H9 (cell line): ENCODE measurements at places on chromosomes 4 and X. TPM values are rescaled to one million over a fixed set of nuclear protein-coding genes. Genes with fewer than 3 reads are reported as not detected.
A peak's percentile ranks its signal among the peaks of the same experiment; 100 is the strongest.

The C4orf36 gene
- 1.8 and 2.2 TPM in 2 replicates for total RNA-seq

DNA sequence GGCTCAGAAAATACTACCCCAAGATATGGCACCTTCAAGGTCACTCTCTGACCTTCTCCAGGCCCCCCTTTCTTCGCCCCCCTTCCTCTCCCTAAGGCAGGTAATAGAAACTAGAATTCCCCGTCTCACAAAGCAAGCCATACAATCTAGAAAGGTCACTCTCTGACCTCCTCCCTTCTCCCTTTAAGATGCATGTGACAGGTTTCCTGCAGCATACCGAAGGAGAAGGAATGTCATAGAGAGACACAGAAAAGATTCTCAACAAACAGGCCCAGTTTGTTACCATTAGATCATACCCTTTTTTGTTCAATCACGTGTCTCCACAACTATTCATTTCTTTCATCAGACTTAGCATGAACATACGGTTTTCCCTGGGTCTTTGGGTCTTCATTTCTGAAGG lies 51.2 kb upstream of the RBMXL3 start:
- no peak for DNase-seq

GRCh38 chr4:10893395-10893794 lies 208.8 kb upstream of the CLNK start:
- DNase-seq: peak; percentile 32

The TLR3 gene
- 0.92 and 0.97 TPM in 2 replicates for total RNA-seq

The VCX2 gene
- total RNA-seq: not detected in 2 replicates

GRCh38 chrX:69197690-69198089 lies 32.4 kb upstream of the PJA1 start:
- DNase-seq: no peak

DNA sequence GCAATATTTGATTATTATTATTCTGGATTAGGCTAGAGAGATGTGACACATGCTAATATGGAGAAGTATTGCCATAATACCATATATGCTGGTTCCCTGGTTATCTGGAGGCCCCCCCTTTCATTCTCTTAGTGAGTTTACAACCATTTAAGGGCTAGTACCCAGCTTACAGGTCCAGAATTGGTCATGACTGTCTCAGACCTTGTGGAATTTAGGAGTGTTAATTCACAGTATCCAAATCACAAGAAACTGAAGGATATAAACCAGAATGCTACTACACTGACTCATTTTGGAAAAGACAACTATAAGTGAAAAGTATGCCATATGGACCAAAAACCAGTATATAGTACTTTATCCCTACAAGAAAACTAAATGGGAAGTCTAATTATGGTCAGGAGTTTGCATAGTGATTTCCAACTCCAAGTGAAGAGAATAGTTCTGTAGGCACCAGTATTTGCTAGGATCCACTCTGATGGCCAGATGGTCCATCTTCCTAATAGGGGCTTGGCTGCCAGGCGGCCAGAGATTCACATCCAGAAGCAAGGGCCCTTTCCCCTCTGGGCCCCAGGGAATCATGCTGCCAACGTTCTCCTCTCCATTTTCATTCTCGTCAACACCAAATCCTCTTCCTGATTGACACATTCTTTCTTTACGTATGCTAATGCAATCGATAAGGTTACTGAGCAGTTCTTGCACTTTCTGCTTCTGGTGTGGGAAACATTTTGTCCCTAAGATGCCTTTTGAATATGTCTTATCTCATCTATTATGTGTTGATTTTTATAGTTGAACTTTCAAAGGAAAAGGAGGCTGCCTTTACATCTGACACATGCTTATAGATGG lies 123.6 kb downstream of the SHROOM3 start:
- DNase-seq: peak; percentile 38

The FAM149A gene
- 5.9 and 6.6 TPM in 2 replicates for total RNA-seq

DNA sequence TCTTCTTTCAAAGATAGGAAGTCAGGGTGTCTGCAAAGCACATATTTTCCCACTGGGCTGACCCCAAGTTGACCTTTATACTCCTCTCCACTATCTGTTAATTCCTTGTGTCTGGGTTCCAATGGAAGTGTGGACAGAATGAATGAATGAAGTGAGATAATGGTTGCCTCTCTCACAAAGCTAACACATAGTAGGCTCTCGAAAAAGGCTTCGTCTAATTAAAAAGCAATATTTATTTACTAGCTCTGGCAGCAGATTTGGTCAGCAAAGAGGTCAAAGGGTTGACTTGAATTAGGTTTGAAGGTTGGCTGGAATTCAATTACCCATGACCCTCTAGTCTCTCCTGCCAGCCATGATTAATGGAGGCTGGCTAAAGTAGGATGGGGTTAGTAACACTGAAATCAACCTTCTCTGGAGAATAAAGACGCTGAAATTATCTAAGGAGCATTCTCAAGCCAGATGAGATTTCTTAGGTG lies 280.3 kb upstream of the KLF3 start:
- no peak for DNase-seq

- no peak for DNase-seq
Observed at GRCh38 chr4:74770226-74770910, 24.0 kb downstream of the BTC start.

DNA sequence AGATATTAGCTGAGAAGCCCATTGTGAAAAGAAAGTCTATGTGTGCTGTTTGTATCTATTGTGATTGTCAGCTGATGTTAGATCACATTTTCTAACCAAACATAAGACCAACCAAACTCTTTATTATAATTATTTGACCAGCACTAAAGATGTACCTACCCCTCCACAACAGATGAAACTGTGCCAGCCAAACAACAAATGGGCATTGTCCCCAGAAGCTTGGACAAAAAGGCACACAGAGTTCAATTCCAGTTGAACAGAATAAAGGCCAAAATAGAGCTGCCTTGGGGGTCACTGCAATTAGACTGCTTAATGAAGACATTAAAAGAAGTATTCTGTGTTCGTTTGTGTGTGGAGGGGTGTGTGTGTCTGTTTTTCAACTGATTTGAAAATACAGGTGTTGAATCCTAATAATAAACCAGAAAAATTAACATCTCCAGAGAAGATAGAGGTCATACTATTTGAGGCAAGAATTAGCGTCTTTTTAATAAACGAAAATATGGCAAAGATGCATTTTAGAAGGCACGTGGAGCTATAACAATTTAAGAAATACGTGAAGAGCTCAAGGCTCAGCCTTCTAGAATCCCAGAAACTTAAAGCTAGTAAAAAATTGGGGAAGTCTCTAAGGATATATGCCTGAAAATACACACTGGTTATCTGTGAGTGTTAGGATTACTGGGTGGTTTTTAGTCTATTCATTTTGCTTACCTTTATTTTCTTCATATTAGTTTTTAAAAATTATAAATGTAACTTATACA lies 2.2 kb downstream of the SPP1 start:
- DNase-seq: no peak

GRCh38 chrX:148380107-148380506 lies 120.3 kb upstream of the AFF2 start:
- no peak for DNase-seq

DNA sequence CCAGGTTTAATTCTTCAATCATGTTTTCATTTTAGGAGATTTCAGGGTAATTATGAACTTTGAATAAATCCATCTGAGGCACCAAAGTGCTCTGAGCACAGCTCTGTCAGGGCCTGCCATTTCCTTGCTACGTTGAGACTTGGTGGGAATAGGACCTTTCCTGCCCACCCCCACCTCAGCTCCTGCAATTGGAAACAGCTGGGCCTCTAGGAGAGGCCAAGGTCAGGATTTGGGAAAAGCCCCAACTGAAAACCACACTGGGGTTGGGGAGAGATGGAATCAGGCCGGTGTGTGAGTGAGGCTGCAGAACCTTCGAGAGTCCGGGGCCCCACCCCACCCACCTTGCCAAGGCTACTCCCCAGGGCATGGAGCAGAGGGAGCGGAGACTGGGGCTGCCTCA lies 212.7 kb upstream of the BCOR start:
- DNase-seq: no peak

The MAGEA11 gene
- total RNA-seq: not detected in 2 replicates

GRCh38 chr4:151304226-151304625 lies 21.2 kb downstream of the SH3D19 start:
- DNase-seq: no peak

DNA sequence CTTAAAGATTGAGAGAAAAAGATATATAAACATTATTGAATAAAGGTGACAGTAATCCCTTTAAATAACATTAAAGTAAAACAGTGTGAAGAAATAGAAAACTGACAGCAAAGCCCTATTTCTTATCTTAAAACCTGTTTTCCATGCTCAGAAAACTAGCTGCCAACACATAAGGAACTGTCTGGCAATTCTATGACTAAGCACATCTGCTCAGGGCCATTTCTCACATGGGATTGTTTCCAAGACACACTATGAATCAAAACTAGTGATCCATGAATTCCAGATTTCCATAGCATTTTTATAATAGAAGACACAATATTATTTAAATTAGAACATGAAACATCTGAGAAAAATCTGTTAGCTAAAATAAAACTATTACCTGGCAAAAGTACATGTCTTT lies 113.4 kb downstream of the SCLT1 start:
- DNase-seq: no peak

The MAGEA10 gene
- total RNA-seq: not detected in 2 replicates

DNA sequence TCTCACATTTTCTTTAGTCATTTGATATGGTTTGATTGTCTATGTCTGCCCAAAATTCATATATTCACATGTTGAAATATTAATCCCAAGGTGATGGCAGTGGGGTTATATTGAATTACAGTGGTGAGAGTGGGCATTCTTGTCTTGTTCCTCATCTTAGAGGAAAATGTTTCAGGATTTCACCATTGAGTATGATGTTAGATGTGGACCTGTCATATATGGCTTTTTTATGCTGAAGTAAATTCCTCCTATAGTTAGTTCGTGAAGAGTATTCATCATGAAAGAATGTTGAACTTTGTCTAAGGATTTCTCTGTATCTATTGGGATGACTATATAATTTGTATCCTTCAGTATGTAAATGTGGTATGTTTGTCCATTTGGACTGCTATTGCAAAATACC lies 512.3 kb upstream of the EPHA5 start:
- DNase-seq: no peak

The TDO2 gene
- not detected in 2 replicates for total RNA-seq

DNA sequence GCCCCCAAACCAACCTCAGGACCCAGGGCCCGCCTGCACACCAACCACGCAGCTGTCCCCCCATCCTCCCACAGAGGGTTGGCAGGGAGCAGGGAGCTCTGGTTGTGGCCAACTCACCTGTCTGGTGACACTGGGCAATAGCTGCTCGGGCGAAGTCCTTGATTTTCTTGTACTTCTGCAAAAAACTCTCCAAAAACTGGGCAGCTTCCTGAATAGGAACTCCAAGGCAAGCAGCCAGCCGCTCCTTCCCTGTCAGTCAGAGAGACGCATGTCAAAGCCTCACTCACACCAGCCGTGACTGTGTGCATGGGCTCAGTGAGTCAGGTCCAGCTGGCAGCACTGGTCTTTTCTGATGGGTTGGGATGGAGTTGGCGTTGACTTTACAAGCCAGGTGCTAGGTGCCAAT lies 26.4 kb downstream of the NAT8L start:
- DNase-seq: peak; percentile 24
